ENCODE measurements at places on chromosomes 4 and X. TPM values are rescaled to one million over a fixed set of nuclear protein-coding genes. Genes with fewer than 3 reads are reported as not detected.

LUZP4 gene
- not detected for total RNA-seq

STOX2 gene
- 9.6 TPM for total RNA-seq

HGFAC gene
- 0.55 TPM for total RNA-seq

CFAP299 gene
- not detected for total RNA-seq

RBM46 gene
- total RNA-seq: 2.1 TPM

ANXA3 gene
- 17.8 TPM for total RNA-seq

SPANXC gene
- not detected for total RNA-seq

SLC16A2 gene
- 10.5 TPM for total RNA-seq

- DNase-seq: no peak
These were observed 186.7 kb upstream of the VEGFC start for GRCh38 chr4:176979416-176979815.

DNA sequence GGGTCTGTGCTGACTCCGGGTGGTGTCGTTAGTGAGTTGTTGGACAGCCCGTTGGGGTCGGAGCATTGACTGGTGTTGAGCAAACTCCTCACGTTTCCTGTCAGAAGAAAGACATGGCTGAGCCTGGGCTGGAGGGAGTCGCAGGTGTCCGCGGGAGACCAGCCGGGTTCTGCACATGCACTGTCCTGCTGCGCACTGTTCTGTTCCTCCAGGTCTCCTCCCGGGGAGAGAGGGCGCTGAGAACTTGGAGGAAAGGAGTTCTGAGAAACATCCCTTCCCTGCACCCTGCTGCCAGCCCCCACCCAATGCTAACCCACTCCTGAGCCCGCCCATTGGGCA is 1.1 kb downstream of the ZNF141 start:
- DNase-seq: no peak

DNA sequence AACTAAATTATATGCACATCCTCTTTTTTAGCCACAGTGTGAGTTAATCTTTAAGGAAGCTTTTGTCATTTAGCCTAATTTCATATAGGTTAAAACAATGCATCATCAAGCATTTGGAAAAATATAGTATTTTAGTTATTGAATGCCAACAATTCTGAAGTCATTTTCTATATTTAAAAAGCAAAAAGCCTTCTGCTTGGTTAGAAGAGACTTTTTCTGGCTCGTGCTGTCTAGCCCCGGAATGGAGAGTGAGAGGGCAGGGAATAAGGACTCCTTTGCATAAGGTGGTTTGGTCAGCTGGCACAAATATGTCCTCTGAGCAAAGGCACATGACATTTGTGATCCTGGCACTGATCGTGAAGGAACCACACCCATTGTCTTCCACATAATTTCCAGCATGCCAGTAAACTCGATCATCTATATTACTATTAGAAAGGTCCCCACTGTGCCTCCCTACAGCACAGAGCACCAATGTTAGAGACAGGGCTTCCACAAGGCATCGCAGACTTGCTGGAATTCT is 393.7 kb upstream of the INTU start:
- DNase-seq: no peak

DNA sequence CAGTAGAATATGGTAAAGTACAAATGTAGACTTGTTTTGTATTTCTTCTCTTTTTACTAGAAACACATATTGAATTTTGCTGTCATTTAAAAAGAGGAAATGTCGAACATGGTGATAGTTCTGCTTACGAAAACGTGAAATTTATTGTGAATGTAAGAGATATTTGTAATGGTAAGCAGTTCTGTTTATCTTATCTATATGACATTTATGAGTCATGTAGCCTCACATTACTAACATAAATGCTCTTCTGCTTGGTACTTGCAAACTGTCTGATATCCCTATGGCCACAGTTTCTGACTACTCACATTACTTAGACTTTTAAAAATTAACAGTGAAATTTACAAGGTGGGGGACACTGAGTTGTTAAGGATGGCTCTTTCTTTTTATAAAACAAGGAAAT is 57.9 kb downstream of the PASD1 start:
- DNase-seq: no peak

GRCh38 chr4:168503652-168504362 is 7.0 kb downstream of the PALLD start:
- no peak for DNase-seq

- DNase-seq: peak; percentile 81
These were observed 345.4 kb upstream of the GATB start for GRCh38 chr4:152106113-152106763.

GRCh38 chr4:101210331-101210730 is 137.0 kb downstream of the PPP3CA start:
- DNase-seq: no peak

- DNase-seq: no peak
These were observed 1348.8 kb downstream of the PCDH18 start for GRCh38 chr4:136183513-136183912.

- DNase-seq: no peak
These were observed 526.7 kb downstream of the PDHA2 start for GRCh38 chr4:96366632-96367031.

GRCh38 chr4:155339588-155339987 is 37.2 kb downstream of the MAP9 start:
- no peak for DNase-seq

DNA sequence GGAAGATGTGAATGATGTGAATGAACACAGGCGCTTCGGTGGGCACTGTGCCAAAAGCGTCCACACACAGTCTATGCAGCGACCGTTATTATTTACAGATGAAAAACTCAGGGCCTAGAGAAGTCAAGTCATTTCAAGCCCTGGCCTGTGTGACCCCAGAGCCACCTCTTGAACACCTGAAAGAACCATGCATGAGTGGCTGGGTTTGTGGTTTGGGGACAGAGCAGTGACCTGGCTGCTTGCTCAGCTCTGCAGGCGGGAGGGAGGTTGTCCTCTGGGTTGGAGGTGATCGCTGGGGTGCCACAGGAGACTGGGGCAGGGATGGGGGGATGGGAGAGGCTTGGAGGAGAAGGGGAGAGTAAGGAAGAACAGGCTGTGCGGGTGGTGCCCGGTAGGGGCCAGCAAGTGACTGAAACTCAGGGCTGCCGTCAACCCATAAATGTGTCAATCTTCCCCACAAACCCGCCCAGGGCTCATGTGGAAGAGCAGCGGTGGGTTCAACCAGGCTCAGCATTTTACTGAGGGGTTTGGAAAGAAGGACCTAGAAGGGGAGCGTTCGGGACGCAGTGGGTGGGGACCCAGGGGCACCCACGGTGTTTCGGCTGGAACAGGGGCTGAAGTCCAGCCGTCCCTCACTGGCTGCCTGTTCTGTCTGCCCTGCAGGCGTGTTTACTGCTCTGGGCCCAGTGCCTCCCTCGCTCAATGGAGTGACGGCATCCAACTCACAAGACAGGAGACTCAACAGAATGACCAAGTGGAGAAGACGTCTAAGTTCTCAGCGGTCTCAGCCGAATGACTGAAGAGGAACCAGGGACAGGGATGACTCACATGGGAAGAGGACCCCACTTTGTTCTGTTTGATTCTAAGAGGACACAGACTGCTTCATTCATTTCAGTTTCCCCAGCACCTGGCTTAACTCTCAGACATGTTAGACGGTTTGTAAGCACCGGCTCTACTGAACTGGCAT is 167.8 kb downstream of the AFAP1 start:
- peak; percentile 70 for DNase-seq

GRCh38 chrX:138791551-138791950 is 80.0 kb upstream of the FGF13 start:
- no peak for DNase-seq

- DNase-seq: no peak
These were observed 323.3 kb upstream of the GALNT7 start for GRCh38 chr4:172845281-172845680.

DNA sequence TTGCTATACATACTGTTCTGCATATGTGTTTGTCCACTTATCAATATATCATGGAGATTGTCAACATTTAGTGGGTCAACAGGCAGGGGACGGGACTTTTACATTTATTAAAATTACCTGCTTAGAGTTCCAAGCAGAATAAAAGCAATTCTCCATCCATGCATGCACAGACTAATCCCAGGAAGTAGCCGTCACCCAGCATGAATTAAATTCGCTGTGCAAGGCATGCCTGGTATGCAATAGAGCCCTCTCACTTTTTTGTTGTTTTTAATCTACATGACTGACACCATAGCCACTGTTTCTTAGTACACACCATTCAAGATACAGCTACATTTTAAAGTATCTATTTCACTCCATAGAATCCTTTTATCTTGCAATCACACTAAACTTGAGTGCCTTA is 108.9 kb downstream of the USP46 start:
- DNase-seq: no peak

DNA sequence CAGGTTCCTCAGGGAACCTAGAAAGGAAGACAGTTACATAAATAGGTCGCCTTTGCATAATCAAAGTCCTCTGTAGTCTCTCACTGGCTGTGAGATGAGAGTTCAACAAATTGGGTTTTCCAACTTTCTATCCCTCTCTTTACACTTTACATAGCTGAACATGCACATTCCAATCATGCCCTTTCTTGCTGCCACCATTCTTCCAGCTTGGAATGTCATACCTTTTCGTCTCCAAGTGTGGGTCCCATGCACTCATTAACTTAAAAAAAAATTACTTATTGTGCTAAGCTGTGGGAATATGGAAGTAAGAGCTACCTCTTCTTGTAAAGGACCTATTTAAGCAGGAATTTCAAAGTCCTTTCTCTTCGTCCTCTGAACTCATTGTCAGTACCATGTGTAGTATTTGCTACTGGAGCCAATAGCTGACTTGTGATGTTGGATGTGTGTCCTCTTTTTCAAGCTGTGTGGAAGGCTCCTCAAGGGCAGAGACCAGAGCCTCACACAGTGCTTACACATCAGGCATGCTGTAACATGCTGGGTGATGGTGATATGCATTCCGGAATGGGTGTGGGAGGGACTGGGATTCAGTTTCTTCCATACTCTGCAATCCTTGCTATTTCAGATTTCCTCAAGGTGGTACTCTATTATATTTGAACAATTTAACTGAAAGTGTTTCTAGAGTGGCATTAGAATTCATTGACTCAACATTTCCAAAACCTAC is 7.1 kb downstream of the ENOPH1 start:
- DNase-seq: no peak

- DNase-seq: no peak
These were observed 423.8 kb upstream of the FRG1 start for GRCh38 chr4:189516902-189517301.
